ENCODE measurements at places on chromosomes 4 and X.
A peak's percentile ranks its signal among the peaks of the same experiment; 100 is the strongest.

DNA sequence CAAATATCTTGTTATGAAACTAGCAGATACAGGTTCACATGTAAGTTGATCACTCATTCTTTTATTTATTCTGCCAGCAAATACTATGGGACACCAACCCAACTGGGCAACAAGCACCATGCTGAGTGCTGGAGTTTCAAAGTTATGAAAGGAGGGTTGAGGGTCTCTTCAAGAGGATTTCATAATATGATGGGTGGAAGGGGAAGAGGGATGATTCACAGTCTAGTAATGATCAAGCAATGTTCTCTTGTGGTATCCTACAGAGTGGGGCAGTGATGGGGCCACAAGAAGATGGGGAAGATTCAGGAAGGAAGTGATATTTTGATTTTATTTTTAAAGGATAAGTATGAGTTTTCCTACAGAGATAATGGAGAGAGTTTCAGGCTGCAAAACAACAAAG lies 46.2 kb upstream of the TXK start:
- DNase-seq: peak; percentile 59

DNA sequence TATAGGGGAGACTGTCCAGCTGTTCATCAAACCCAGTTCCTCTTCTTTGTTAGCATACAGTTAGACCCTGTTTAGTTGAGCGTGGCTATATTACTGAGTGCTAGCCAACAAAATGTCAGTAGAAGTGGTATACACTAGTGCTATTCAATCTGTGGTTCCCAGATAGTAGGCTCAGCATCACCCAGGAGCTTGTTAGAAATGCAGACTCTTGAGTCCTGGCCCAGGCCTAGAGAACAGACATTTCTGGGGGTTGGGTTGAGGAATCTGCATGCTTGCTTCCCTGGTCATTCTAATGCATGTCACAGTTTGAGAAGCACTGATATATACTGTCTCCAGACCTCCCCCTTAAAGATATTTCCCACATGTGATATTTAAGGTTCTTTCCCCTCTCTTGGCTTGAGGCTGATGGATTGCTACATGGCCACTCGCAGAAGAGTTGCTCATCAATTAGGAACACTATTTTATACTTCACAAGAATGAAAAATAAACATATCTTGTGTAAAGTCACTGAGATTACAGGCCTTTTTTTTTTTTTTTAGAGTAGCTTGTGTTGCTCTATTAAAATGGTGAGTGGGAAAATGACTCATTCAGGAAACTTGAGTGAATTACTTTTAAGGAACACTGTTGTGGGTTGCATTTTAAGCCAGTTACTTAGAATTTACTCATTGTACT lies 289.0 kb downstream of the STIM2 start:
- peak; percentile 62 for DNase-seq

DNA sequence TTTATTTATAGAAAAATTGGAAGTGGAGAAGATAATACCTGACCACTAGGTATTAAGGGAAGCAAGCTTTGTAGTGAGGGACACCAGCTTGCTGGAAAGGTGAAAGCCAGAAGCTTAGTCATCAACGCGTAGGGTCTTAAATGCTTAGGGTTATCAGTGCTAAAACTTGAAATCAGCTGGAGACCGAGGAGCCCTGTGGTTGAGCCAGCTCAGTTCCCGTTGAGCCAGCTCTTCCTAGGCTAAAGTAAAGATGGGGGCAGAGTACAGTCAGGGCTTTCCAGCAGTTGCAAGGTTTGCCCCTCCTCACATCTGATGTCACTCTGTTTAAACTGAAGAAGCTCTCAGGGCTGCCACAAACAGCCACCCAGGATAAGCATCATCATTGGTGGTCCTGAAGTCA lies 240.7 kb downstream of the DCLK2 start:
- no peak for DNase-seq

DNA sequence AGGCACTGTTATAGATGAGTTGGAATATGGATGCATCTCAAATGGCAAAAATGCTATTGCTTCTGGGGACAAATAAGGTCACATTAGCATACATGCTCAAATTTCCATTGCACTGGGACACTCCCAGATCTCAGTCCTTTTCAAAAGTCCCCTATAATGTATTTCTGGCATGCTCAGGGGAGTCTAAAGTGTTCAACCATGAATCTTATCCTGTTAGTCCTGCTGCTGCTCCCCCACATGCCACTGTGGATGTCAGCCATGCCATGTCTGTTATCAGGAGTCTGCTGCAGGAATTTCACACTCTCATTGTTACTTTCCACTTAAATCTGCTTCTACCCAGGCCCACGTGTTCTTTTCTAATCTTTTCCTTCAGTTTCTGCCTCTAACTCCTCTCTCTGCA lies 1000.6 kb downstream of the CCSER1 start:
- no peak for DNase-seq

DNA sequence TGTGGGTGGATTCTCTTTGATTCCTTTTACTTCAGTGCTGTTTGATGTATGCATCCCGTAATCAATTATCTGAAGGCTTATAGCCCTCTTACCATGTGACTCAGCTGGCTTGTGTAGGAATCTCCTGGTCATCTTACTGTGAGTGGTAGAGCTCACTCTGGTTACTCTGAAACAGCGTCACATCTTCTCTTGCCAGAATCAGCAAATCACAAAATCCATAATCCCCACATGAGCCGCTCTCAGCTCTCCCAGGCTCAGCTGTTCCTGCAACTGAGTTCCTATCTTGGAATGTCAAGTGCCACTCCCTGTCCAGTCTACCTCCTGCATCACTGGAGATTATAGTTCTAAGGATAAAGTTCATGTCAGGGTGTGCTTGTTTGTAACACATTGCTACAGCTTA lies 278.0 kb downstream of the FBXO8 start:
- no peak for DNase-seq
